ENCODE measurements at places on chromosomes 2 and 18. TPM values are rescaled to one million over a fixed set of nuclear protein-coding genes. Genes with fewer than 3 reads are reported as not detected.

SERPINB10 gene
- not detected for polyA plus RNA-seq

DNA sequence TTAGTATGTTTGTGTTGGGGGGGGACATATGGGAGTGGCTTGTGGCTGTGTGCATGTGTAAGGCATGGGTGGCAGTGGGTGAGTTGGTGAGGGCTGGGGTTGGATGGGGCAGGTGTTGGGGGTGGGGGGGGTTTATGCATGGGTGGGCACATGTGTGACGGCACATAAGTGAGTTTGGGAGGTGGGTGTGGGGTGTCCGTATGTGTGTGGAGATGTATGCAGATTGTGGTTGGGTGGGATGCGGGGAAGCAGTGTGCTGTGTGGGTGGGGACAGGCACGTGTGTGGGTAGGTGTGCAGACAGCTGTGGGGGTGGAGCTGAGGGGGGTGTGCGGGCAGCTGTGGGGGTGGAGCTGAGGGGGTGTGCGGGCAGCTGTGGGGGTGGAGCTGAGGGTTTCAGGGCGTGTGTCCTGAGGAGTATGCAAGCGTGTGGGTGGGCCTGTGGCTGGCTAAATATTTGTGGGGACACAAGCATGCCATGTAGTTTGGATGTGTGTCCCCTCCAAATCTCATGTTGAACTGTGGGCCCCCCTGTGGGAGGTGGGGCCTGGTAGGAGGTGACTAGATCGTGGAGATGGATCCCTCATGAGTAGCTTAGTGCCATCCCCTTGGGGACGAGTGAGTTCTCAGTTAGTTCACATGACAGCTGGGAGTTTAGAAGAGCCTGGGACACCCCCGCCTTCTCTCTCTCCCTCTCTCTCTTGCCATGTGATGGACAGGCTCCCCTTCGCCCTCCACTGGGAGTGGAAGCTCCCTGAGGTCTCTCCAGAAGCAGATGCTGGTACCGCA lies 59.4 kb downstream of the ANKMY1 start:
- DNase-seq: no peak

CBLN2 gene
- 11.1 TPM for polyA plus RNA-seq

B3GNT7 gene
- polyA plus RNA-seq: 3.4 TPM
